ENCODE measurements at places on chromosomes 2 and 18.

DNA sequence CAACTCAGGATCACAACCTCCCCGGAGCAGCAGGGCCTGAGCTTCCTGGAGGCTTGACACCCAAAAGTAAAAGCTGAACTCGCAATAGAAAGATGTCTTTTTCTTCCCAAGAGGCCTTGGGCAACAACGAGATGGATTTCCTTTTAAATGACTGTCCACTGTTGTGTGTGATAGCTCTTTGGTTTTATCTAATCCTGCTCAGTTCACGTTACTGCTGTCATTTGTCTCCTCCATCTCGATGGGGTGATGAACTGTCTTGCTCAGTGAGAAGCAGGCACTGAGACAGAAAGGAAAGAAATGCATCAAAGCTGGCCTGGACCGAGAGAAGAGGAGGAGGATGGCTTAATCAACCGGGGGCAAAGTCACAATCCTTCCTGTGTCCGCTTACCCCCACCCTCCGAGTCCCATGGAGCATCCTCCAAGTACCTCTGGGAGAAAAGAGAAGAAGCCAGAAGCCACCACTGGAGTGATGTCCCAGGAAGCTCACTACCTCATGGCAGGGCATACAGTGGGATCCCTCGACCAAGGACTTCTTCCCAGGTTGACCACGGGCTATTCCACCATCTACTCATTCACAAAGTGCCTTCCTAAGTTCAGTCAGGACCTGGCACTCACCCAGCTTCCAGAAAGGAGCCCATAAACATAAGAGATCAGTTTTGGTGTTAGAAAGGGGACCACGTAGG lies 68.5 kb downstream of the GALNT14 start:
- no peak for DNase-seq

DNA sequence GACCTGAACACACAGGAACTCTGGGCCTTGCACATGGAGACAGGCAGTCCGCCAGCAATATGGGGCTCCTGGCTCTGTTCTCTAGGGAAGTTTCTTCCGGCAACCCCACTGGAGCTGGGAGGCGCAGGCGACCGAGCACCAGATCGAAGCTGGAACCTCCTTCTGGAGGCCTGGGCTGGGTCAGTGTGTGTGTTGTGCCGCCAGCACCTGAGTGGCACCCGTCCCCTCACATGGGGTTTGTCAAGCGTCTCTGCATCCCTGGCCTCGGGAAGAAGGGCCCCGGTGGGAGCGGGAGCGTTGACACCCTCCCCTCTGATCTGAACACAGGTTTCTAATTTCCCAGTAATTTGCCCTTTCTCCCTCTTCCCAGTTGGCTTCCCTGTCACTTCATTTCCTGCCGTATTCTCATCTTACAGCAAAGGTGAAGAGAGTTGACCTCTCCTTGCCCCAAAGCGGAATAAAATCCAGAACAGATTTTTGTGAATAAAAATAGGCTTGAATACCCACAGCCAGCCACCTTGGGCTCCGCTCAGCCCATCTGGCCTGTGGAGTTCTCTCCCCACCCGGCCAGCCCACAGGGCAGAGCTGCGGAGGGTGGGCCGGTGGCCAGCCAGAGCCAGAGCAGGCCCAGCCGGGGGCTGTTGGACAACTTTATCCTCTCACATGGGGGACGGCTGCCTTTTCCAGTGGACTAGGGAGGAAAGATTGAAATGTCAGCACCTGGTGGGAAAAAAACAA lies 85.9 kb downstream of the APOB start:
- no peak for DNase-seq

DNA sequence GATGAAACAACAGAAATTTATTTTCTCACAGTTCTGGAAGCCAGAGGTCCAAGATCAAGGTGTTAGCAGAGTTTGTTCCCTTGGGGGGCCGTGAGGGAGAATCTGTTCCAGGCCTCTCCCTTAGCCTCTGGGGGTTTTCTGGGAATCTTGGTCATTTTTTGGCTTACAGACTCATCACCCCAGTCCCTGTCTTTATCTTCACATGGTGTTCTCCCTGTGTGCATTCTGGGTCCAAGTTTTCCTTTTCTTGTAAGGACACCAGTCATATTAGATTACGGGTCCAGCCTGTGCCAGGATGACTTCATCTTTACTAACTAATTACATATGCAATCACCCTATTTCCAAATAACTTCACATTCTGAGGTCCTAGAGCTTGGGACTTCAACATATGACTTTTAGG lies 292.5 kb upstream of the TRIB2 start:
- no peak for DNase-seq

DNA sequence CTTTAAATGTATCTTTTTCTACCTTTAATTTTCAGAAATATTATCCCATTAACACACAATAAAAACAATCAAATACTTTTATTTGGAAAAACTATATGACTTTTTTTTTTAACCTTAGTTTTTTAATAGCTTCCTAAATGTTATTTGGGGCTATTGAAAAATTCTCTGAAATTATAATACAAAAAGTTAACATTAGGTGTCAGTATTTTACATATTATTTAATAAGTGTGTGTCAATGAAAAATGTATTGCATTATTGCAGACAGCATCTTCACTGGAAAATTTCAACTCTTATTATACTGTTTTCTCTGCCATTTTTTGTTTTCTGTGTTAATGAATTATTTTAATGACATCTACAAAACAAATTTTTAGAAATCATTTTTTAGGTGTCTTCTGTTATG lies 51.1 kb upstream of the ARHGAP15 start:
- DNase-seq = no peak

- DNase-seq = no peak
Observed at GRCh38 chr2:8389431-8390108, 292.3 kb upstream of the ID2 start.

DNA sequence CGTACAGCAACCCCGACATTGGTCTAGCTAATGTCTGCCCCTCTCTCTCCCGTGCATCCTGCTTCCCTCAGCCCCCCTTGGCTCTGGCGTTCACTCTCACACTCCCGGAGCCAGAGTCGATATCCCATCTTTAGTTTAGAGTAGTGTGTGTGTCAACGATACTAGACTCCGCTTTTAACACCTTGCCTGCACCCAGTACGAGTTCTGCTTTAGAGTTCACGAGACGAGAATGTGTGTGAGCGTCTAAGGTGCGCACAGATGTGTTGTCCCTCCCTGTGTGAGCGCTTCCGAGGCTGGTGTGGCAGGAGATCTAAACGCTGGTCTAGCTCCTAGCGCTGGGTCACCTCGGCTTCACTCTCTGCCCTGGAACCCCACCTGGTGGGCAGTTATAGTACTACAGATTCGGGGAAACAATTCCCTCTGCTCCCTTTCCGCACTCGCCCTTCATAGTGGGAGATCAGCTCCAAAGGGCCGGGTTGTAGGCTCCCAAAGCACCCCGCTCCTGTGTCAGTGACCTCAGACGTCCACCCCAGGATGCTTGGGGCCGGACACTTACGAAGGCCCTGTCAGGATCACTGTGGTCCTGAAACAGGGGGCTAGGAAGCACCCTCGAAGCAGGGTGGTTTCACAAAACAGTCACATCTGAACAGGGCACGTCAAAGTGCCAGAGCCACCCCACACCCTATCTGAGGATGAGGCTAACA lies 2.6 kb upstream of the CYP26B1 start:
- peak; percentile 46 for DNase-seq

DNA sequence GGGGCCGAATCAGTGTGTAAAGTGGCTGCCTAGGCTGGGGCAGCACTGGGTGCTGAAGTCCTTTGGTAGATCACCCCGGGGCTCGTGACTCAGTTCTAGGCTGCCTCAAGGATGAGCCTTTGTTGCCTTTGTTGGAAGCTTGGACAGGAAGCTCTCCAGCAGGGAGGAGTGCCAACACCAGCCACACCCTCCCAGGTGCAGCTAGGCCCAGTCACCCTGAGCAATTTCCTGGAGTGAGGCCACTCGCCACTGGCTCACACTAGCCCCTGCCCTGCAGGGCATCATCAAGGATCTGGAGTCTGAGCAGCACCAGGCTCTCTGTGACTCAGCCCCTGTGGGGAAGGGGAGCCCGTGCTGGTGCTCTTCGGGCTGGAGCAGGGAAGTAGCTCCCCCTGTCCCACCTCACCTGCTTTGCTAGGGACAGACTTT lies 6.7 kb upstream of the SDC1 start:
- DNase-seq = no peak

- DNase-seq = no peak
Observed at GRCh38 chr2:231644426-231644825, 51.8 kb downstream of the TEX44 start.

DNA sequence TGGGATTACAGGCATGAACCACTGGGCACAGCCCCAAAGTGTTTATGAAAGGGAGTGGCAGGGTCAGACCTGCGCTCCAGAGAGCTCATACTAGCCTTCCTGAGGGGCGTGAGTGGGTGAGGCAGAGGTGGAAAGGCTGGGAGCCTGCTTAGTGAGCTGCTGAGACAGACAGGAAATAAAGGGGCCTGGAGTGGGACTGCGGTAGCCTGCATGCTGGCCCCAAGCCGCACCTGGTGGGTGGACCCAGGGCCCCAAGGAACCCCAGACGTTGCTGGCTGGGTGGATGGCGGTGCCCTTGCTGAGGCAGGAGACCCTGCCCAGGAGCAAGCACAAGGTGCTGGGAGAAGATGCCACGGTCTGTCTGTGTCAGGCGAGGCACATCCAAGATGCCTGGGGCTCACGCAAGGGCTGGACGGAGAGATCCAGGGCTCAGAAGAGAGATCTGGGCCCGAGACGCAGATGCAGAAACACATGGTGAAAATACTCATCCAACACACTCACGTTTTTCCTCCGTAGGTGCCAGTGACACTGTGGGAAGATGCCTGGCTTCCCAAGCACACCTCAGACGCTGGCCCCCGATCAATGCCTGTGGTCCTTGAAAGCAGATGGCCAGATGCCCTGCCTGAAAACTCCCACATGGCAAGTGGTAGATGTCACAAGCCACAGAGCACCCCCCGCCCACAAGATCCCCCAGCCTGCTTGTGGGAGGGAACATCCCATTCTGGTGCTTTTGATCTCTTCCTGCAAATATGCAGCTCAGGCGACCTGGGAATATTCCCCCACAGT lies 151.1 kb downstream of the GLI2 start:
- DNase-seq = no peak

DNA sequence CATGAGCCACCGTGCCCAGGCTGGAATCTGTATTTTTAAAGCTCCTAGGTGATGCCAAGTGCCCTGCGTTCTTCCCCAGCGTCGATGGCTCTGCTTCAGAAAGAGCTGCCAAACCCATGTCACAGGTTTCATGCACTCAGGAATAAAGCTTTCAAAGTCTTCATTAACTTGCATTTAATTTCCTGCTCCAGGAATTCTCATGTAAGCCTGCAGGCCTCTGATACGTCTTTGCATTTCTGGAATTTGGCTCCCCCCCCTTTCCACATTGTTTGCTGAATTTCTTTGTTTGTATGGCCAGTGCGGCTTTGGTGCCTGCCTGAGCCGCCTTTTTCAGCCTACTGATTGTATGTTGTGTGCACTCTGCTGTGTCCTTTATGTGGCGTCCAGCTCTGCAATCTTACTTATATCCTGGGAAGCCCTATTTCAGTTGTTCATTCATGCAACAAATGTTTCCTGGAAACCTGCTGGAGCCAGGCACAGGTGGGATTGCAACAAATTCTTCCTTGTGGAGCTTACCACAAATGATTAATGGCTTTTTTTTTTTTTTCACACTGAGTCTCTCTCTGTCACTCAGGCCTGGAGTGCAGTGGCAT lies 17.9 kb upstream of the OTOF start:
- no peak for DNase-seq

- DNase-seq = no peak
Observed at GRCh38 chr2:240170354-240170735, 29.9 kb upstream of the OTOS start.

DNA sequence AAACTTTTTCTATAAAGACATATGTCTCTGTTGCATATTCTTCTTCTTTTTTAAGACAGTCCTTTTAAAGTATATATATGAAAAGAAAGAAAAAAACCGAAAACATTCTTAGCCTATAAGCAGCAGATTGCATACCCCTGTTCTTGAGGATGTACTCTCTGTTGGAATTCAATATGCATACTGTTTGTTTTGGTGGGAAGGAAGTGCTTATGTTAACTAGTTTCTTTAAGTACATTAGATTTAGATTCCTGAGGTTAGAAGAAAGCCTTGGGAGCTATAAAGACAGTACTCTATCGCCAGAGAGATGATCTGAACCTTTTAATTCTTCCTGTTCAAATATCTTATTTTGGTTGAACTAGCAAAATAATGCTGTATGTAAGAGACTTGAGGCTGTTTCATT lies 46.8 kb upstream of the TBR1 start:
- no peak for DNase-seq

DNA sequence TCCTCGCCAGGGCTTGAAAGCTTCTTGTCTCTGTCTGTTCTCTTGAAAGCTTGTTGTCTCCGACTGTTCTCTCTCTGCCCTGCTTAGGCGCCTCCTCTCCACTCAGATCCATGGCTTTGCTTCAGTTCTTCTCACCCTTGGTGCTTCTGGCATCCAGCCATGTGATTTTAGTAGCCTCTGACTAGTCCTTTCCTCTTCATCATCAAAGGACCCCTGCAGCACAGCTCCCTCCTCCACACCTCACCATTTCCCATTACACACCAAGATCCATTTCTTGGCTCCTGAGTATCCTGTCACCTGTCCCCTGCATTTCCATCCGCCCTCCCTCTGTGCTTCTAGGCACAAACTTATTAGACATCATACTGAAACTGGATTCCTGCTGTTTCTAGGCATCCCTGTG lies 59.4 kb downstream of the ZNF236 start:
- DNase-seq = no peak

DNA sequence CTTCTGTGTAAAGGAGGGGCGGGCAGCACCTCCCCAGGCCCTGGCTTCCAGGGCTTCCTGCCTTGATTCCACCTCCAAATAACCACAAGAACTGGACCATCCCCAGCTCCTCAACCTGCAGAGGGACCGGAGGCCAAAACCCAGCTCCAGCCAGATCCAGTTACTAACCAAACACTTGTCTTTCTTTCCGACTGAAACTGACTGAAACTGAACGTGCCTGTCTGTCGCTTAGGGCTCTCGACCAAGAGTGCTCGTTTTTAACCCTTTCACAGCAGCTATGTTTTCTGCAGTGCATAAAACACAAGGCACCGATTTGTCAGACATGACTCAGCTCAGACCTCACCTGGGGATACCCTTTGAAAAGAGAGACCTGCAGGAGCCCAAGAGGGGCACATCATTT lies 249.9 kb upstream of the SIX2 start:
- no peak for DNase-seq

- no peak for DNase-seq
Observed at GRCh38 chr2:173214213-173214612, 138.6 kb downstream of the MAP3K20 start.

GRCh38 chr2:241897231-241897916 lies 27.8 kb downstream of the RTP5 start:
- no peak for DNase-seq

GRCh38 chr2:65366595-65367125 lies 65.7 kb downstream of the SPRED2 start:
- no peak for DNase-seq

GRCh38 chr18:36697905-36698304 lies 130.9 kb downstream of the TPGS2 start:
- no peak for DNase-seq

DNA sequence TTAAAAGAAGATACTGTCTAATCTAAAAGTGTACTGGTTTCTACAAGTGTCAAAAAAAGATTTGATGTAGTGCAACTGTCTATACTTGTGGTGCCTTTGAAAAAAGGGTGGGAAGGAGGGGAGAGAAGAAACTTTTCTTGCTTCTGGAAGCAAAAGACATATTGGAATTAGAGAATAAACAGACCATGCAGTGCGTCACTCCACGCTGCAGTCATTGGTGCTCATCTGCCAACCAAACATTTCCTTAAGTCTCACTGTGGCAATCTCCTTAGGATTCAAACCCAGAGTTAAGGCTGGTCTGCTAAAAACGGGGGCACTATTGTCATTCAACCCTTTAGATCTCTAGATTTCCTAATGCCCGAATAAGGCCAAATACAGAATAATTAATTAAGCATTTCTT lies 50.9 kb downstream of the PELI1 start:
- no peak for DNase-seq

Measured in stimulated activated CD8-positive, alpha-beta memory T cell treated with anti-CD3 and anti-CD28 coated beads, Interleukin-2, amount 100 ng/mL, for 48 hours (primary cell).